ENCODE measurements at places on chromosomes 6 and 20. TPM values are rescaled to one million over a fixed set of nuclear protein-coding genes. Genes with fewer than 3 reads are reported as not detected.

The PTCRA gene
- not detected for total RNA-seq

The HSPA12B gene
- 0.26 TPM for total RNA-seq

DNA sequence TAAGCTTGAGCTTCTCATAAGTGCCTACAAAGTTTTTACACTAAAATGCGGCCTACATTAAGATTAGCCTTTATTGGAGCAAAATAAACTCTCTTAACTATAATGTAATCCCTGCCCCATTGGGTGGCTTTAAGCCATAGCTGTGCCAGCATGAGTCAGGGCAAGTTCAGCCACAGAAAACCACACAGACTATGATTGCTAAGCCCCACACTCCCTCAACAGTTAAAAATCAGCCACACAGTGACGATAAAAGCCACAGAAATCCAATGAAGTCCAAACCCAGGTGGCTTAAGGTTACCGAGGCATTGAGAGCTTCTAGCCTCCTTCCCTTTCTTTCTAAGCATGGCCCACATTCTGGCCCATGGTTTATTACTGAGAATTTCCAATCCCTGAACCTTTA, 61.6 kb downstream of the GRM1 start:
- no peak overlapping the region for H3K27ac ChIP-seq
- no peaks in the 10 kb centered on the region for H3K4me1 ChIP-seq
- no peak overlapping the region for H3K4me3 ChIP-seq
- DNase-seq = no peak
- H3K36me3 ChIP-seq = no peaks in the 10 kb centered on the region

The DNAH8 gene
- 0.05 TPM for total RNA-seq

Measured in chondrocyte (in vitro differentiated cells).